ENCODE measurements at places on chromosomes 6 and 20. TPM values are rescaled to one million over a fixed set of nuclear protein-coding genes. Genes with fewer than 3 reads are reported as not detected.

GRCh38 chr6:72421387-72421786 lies 200.5 kb upstream of the KCNQ5 start:
- DNase-seq, result no peak

- no peak for DNase-seq
Measured at GRCh38 chr20:50680105-50680960, 11.0 kb downstream of the RIPOR3 start.

GRCh38 chr6:40075056-40075590 lies 140.9 kb upstream of the MOCS1 start:
- no peak for DNase-seq

DNA sequence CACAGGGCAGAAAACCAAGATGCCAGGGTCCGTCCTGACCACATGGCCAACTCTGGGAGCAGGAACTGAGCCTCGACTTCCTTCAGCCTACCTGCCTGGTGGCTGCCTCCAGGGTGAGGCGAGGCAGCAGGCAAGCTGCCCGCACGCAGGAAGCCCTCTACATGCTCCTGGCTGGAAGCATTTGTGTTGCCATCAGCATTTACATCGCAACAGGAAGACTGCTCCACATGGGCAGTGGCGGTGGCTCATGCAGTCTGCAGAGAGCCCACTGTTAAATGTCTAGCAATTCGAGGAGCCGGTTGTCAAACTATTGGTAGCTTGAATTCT lies 233.8 kb downstream of the SYNDIG1 start:
- DNase-seq, result no peak

DNA sequence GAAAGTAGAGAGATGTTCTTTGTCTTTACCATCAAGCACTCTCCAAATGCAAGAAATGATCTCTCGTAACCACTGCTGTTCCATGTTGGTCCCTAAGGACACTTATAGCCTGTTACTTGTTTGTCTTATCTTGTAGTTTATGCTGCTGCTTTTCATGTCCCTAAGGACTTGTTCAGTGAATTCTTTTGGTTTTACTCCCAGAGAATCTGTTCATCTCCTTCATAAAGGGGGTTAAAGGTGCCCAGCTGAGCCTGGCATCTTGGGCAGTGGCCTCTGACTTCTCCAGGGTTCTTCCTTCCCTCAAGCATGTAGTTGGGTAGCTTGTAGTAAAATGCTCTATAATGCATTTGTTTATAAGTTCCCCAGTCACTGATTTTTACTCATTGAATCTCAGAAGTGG lies 864 bp upstream of the PKIG start:
- no peak for DNase-seq

DNA sequence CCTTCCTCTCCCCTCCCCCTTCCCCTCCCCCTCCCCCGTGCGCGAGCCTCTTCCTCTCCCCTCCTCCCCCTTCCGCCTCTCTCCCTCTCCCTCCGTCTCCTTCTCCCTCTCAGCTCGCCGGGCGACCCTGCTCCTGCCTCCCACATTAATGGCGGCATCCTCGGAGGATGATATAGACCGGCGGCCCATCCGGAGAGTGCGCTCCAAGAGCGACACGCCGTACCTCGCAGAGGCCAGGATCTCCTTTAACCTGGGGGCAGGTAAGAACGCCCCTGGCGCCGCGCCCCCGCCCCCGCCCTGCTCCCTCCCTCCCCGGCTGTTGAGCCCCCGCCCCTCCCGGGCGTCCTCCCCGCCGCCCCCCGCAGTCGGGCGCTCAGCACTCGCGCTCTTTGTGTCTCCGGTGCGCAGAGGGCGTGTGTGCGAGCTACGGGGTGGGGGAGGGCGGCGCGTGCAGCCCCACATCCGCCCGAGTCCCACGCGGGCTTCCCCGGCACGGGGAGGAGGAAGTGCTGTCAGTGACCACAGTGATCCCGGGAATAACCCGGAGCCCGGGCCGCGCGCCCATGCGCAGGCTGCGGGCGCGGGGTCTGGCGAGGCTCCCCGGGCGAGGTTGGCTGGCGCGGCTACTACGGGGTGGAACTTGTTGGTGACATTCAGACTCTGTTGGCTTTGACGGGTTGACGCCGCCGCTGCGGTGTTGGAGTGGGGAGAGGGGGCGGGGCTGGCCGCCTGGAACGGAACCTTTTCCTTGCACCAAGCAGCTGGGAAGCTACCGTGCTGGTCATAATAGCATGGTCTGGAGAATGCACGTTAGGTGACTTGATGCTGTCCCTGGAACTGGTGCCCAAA lies 33.2 kb downstream of the PHACTR1 start:
- DNase-seq, result no peak

DNA sequence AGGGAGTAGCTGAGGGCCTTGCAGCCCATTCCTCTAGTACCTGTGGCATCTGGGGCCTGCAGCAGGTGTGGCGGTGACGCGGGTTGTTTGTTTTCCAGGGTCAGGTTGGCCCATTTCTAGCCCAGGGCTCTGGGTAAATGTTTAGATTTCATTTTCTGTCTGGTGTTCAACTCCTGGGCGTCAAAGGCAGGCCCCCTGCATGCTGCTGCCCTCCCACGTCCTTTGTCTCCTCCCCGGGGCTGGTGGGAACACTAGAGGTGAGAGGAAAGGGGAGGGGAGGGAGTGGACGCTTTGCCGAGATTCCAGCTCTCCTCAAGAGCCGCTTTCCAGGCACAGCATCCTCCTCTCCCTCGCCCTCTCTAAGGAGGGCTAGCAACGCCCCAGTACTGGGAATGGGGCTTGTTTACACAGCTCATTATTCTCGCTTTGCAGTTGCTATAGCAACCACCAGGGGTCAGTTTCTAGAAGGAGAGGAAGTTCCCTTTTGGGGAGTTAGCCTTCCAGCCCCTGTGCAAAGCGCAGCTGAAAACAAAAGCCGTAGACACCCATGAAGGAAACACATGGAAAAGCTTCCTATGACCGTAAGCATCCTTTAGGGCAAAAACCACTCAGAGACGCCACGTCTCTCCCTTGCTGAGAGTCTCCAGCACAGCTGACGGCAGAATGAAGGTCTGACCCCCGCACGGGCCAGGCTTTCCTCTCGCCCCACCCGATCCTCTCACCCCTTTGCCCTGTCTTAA lies 170.6 kb downstream of the LY86 start:
- DNase-seq, result peak; percentile 63

- DNase-seq, result no peak
Measured at GRCh38 chr20:43721429-43722152, 5.2 kb downstream of the GTSF1L start.

DNA sequence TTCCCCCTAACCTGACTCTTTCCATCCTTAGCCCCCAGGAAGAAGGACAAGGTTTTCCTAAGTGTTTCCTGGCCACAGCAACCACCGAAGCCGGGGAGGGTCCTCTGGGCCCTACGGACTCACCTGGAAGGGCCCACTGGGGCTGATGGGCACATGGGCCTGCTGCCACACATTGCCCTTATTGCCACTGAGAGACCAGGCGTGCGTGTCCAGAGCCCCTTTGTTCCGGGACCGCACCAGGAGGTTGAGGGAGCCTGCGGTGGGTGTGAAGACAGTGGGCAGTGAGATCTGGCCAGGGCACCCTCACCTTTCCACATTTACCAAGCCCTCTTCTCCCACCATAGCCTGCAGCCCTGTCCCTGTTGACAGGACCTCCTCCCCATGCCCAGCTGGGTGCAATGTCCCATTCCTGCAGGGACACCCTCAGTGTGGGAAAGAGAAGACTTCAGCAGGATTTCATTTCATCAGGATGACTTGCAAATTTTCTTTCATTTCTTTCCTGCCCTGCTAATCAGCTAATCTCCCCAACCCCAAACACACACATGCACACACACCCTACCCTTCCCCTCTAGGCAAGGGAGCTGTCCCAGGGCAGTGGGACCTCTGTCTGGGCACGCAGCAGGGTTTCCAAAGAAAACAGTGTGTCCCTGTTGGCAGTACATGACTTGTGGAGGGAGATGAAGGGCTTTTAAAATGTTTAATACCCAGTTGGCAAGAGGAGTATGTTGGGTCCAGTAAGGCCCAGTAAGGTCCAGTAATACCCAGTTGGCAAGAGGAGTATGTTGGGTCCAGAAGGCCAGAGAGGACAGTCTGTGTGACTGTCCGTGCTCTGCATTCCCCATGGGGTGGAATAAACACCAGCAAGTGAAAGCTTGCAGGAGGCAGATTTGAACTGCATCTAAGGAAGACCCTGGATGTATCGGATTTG lies 59.0 kb downstream of the MDGA1 start:
- DNase-seq, result no peak

- DNase-seq, result no peak
Measured at GRCh38 chr6:115276881-115277565, 783.7 kb downstream of the FRK start.

- DNase-seq, result no peak
Measured at GRCh38 chr6:151512481-151512880, 18.7 kb downstream of the CCDC170 start.

- no peak for DNase-seq
Measured at GRCh38 chr6:108120311-108120710, 45.5 kb upstream of the NR2E1 start.

- no peak for DNase-seq
Measured at GRCh38 chr6:48101290-48101689, 9.7 kb downstream of the PTCHD4 start.

DNA sequence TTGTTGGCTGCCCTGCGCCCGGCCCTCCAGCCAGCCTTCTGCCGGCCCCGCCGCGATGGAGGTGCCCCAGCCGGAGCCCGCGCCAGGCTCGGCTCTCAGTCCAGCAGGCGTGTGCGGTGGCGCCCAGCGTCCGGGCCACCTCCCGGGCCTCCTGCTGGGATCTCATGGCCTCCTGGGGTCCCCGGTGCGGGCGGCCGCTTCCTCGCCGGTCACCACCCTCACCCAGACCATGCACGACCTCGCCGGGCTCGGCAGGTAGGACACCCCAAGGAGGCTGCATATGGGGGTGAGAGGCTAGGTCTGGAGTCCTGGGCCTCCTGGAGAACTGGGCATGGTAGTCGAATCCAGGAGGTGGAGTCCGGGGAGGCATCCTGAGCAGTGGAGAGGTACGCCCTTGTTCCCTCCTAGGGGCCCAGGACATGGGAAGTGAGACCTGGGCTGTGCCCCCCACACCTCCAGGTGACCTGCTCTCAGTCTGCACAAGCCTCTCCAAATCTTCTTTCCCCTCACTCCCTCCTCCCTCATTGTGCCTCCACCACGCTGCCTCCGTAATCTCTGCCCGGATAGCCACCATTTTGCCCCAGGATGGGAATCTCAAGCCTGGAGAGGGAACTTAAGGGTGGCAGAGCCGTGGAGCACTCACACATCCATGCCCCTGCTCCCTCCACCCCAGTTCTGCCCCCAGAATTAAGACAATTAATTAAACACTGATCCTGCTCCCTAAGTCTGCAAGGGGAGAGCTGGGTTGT lies 541 bp downstream of the CDC25B start:
- DNase-seq, result no peak

- no peak for DNase-seq
Measured at GRCh38 chr20:7193681-7194080, 426.2 kb downstream of the BMP2 start.

DNA sequence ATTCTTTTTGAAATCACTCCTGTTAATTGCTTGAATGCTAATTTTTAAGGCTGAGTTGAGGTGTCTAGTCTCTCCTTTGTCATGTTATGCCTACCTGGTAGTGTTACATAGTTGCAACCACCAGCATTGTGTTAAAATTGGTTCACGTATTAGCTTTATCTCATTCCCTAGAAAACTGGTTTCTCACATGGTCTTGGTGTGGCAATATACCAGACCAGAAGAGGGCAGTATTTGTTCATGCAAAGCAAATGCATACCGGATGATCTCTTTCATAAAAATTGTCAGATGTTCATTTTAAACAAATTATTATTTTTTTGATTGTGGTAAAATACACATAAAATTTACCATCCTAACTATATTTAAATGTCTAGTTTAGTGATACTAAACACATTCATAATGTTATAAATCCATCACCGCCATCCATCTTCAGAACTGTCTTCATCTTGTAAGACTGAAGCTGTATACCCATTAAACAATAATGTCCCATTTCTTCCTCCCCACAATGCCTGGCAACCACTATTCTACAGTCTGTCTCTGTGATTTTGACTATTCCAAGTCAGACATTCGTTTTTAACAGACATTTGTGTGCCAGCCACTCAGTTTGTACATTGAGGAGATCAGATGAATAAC lies 92.8 kb downstream of the ATRN start:
- peak; percentile 54 for DNase-seq

- DNase-seq, result no peak
Measured at GRCh38 chr20:37939701-37940560, 37.0 kb downstream of the VSTM2L start.

GRCh38 chr6:76866091-76866915 lies 597.0 kb downstream of the HTR1B start:
- no peak for DNase-seq

DNA sequence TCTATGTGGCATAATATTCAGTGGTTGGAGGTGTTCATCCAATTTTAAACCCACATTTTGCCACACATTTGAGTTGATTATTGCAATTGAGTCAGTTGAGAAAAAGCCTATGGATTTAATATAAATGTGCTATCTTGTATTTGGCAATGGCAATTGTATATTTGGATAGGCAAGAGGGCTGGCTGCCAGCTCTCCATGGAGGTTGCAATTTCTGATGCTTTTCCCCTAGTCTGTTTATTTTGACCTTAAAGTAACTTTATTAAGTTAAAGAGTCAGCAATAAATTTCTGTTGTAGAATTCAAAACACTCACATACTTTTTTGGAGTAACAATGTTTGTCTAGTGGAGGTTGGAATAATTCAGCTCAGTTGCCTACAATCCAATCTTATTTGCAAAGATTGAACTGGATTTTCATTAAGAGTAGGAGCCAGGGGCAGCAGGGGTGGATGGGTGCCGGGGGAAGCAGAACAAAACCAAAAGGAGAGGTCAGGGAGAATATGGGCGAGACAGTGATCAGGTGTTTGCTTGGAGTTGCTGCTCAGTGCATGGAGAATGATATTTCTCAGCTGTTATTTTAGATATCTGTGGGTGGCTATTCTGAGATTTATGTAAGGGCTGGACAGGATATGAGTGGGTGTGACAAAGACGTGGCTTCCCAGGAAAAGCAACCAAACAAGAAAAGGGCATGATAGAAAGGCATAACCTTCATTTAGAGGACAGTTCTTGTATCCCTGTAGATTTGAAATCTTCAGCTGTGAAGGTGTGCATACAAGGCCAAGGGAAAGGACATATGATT lies 163.0 kb downstream of the HDGFL1 start:
- DNase-seq, result no peak

The PSORS1C2 gene
- not detected for total RNA-seq

The MPIG6B gene
- total RNA-seq, result 1.9 TPM

The TTLL9 gene
- 0.20 TPM for total RNA-seq

The SLC26A8 gene
- total RNA-seq, result 1.5 TPM

The DOK5 gene
- total RNA-seq, result 0.92 TPM

The RSPO4 gene
- total RNA-seq, result 6.1 TPM

The MYB gene
- 2.5 TPM for total RNA-seq

The RBBP8NL gene
- total RNA-seq, result 1.1 TPM

The CD40 gene
- 22.3 TPM for total RNA-seq

The VEGFA gene
- total RNA-seq, result 154 TPM

The SMLR1 gene
- not detected for total RNA-seq
